Neural progenitor cell (in vitro differentiated cells): ENCODE measurements at places on chromosomes 13 and 19. TPM values are rescaled to one million over a fixed set of nuclear protein-coding genes. Genes with fewer than 3 reads are reported as not detected.

- peak; percentile 45 for DNase-seq
These were observed 95.7 kb downstream of the ARHGEF7 start for GRCh38 chr13:111210544-111211469.

DNA sequence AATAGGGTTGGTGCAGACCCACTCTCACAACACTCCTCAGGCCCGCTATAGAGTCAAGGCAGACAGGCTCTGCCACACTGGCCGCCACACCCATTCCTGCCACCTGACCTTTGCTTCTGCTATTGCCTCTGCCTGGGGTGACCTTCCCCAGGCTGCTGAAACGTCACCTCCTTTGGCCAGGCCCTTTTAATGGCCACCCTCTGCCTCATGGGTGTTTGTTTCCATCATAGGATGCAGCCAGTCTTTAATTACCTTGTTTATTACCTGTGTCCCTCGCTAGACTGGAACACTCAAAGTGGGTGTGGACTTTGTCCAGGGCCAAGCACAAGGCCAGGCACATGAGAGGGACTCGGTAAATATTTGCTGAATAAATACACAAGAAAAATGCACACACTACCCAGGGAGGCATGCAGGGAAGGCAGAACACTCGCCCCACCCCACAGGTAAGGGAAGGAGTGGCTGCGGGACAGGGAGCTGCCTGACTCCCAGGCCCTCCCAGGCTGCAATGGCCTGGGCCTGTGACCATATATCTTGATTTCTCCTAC, 3.2 kb downstream of the LSM4 start:
- DNase-seq = no peak

DNA sequence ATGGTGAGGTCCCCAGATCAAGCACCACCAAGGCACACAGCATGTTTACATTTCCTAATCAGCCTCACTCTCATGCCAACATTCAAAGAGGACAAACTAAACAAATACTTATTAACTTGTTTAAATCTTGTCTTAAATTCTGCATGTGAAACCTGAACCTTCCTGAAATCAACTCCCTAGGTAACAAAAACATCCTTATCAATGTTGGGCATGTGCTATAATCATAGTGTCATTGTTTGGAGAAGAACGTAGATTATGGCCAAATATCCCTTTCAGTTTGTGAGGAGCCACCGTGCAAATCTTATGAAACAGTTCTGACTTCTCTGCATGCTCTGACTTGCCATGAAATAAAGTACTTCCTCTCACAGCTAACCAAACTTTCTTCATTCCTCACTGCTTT, 123.8 kb downstream of the NDFIP2 start:
- DNase-seq = no peak

SHD gene
- 0.34 TPM in 1 of 2 replicates, not detected in the other for total RNA-seq

- no peak for DNase-seq
These were observed 39.3 kb downstream of the TM9SF2 start for GRCh38 chr13:99540530-99540929.

GRCh38 chr13:109945206-109945960, 159.0 kb upstream of the IRS2 start:
- DNase-seq = no peak

- DNase-seq = peak; percentile 67
These were observed 1.7 kb downstream of the PRR12 start for GRCh38 chr19:49592486-49593232.

DNA sequence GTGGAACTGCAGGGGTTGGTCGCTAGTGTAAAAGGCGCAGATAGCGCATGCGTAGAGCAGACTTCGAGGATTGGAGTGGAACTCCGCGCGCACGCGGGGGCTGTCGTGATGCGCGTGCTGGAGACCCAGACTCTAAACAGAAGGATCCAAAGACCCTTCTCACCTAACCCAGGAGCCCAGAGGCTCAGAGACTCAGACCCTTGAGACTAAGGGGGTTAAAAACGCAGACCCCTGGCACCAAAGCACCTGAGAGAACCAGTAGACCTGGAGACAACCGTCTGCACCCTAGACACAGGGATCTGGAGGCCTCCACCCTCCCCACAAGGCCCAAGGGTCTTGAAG, 567 bp upstream of the CTU1 start:
- DNase-seq = no peak
